ENCODE measurements at places on chromosomes 1 and 21.

GRCh38 chr1:30286241-30286987 is 437.0 kb downstream of the MATN1 start:
- no peak overlapping the region for H3K4me3 ChIP-seq
- no peaks in the 10 kb centered on the region for H3K27me3 ChIP-seq
- no peaks in the 10 kb centered on the region for H3K36me3 ChIP-seq
- no peak overlapping the region for H3K27ac ChIP-seq
- H3K4me1 ChIP-seq: no peaks in the 10 kb centered on the region
- no peak for DNase-seq

GRCh38 chr1:3036447-3037280 is 15.4 kb downstream of the ACTRT2 start:
- DNase-seq: no peak
- no peaks in the 10 kb centered on the region for H3K36me3 ChIP-seq
- no peak overlapping the region for H3K27ac ChIP-seq
- no peak overlapping the region for H3K4me3 ChIP-seq
- H3K27me3 ChIP-seq: no peaks in the 10 kb centered on the region

- H3K36me3 ChIP-seq: peaks cover 7% of the 10 kb centered on the region
- DNase-seq: no peak
- no peak overlapping the region for H3K27ac ChIP-seq
- no peaks in the 10 kb centered on the region for H3K27me3 ChIP-seq
Observed at GRCh38 chr1:201964261-201964660, 9.0 kb downstream of the TIMM17A start.

- no peaks in the 10 kb centered on the region for H3K27me3 ChIP-seq
- DNase-seq: no peak
- H3K27ac ChIP-seq: no peak overlapping the region
- H3K4me1 ChIP-seq: no peaks in the 10 kb centered on the region
- no peak overlapping the region for H3K4me3 ChIP-seq
Observed at GRCh38 chr1:46219551-46220520, 16.7 kb downstream of the LURAP1 start.

DNA sequence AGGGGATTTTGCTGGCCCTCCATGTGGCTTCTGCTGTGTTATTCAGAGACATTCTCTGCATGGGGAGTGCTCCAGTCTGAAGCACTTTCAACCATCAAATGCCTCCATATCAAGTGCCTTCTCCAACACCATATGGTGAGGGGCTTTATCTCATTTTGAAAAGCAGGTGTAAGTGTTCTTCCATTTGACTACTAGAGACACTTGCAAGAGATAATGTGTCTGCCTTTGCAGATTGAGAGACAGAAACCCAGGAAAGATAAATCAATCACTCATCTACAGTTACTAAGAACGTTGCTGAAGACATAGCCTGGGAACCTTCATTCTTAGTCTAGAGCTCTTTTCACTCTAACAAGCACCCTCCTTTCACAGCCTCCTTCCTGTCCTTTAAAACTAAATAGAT is 29.5 kb upstream of the REG4 start:
- DNase-seq: no peak
- H3K27me3 ChIP-seq: no peaks in the 10 kb centered on the region
- no peak overlapping the region for H3K4me3 ChIP-seq
- no peaks in the 10 kb centered on the region for H3K4me1 ChIP-seq
- H3K36me3 ChIP-seq: no peaks in the 10 kb centered on the region

DNA sequence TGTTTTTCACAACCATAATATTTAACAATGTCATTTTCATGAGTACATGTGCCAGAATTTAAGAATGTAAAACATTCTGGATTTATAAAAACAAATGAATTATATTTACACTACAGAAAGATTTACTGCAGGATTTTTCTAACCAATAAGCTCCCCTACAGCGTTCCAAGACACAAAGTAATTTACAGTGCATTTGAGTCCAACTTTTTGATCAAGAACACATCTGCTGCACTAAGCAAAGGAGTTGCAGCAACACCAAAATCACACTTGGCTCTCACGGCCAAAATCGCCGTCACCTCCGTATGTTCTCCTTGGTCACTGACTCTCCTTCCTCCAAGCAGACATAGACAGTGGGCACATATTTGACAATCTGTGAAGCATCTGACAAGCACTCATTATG is 7.7 kb downstream of the VPS26C start:
- H3K27me3 ChIP-seq: no peaks in the 10 kb centered on the region
- H3K36me3 ChIP-seq: no peaks in the 10 kb centered on the region
- H3K4me1 ChIP-seq: peaks cover 11% of the 10 kb centered on the region
- no peak for DNase-seq
- peak overlapping the region; percentile 92 for H3K27ac ChIP-seq
